Activated CD4-positive, CD25-positive, alpha-beta regulatory T cell treated with anti-CD3 and anti-CD28 coated beads, Interleukin-2, amount 50 U/mL, for 16 hours (primary cell): ENCODE measurements at places on chromosomes 7 and 10.

GRCh38 chr10:11760151-11760550 is 18.0 kb downstream of the ECHDC3 start:
- DNase-seq, result no peak

DNA sequence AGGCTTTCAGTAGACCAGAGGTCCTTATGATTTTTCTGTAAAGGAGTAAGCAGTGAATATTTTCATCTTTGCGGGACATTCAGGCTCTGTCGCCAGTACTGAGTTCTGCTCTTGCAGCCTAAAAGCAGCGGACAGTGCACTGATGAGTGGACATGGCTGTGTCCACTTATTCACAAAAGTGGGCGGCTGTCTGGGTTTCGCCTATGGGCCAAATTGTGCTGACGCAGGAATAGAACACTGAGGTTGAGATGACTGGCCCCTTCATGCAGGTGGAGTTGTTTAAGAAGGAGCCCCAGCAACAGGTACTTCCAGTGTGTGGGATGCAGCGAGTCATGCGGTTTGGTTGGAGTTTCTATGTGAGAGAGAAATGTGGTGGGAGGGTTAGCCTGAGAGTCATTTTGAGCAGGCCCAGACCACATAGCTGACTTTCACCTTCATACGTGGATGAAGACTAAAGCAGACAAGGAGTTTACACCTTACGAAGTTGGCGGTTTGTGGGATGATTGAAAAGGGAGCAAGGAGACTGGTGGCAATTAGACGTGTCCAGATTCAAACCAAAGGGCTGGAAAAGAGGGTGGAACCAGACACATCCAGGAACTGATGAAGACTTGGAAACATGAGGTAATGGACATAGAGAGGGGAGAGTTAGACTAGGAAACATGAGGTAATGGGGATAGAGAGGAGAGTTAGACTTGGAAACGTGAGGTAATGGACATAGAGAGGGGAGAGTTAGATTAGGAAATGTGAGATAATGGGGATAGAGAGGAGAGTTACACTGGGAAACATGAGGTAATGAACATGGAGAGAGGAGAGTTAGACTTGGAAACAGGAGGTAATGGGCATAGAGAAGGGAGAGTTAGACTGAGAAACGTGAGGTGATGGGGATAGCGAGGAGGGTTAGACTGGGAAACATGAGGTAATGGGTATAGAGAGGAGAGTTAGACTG is 38.2 kb downstream of the WDR37 start:
- DNase-seq, result no peak

DNA sequence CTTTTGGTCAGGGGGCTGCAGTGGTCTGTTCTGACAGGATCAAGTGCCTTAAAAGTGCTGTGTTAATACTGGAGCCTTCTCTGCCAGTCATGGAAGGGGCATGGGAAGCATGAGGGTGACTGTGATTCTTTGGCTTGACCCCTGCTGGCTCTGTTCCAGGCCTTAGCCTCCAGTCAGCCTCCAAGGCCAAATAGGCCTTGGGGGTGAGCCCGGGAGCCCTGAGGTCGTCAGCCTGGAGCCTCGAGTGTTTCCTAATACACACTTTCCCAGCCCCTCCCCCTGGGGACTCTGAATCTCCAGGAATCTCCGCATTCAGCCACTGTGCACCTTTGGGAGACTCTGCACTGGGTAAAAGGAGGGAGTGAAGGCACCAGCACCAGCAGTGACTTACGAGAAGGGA is 10.0 kb downstream of the HKDC1 start:
- no peak for DNase-seq

DNA sequence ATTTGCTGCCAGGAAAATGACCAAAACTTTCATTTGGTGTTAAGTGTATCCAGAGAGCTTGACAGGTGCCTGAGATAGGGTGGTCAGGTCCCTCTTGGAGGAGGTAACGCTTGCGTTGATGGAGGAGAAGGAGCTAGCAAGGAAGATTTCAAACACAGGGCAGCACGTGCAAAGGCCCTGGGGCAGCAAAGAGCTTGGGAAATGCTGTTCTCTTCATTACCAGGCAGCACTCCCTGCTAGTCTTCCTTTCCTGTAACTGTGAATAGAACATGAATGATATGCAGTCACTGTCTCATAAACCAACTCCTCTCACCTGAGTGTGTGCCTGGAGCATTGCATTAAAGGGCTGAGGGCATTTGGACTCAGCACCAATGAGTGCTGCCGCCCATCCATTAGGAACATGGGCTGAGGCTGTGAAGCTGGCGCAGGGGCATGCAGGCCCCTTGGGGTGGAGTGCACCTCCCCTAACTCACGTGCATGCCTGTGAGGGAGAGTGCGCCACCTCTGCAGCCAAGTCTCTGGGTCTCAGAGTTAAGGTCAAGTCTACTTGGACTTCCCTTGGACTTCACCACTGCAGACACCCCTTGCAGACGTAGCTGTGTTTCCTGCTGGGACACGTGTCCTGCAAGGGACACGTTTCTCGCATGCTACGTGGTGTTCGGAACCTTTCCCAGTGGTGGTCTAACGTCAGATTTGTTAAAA is 136.8 kb downstream of the PAXIP1 start:
- no peak for DNase-seq

GRCh38 chr7:100190048-100190711 is 12.5 kb downstream of the STAG3 start:
- DNase-seq, result no peak

- no peak for DNase-seq
Observed at GRCh38 chr10:70649526-70649925, 22.8 kb upstream of the ADAMTS14 start.

GRCh38 chr10:13536674-13537366 is 8.0 kb upstream of the BEND7 start:
- no peak for DNase-seq

DNA sequence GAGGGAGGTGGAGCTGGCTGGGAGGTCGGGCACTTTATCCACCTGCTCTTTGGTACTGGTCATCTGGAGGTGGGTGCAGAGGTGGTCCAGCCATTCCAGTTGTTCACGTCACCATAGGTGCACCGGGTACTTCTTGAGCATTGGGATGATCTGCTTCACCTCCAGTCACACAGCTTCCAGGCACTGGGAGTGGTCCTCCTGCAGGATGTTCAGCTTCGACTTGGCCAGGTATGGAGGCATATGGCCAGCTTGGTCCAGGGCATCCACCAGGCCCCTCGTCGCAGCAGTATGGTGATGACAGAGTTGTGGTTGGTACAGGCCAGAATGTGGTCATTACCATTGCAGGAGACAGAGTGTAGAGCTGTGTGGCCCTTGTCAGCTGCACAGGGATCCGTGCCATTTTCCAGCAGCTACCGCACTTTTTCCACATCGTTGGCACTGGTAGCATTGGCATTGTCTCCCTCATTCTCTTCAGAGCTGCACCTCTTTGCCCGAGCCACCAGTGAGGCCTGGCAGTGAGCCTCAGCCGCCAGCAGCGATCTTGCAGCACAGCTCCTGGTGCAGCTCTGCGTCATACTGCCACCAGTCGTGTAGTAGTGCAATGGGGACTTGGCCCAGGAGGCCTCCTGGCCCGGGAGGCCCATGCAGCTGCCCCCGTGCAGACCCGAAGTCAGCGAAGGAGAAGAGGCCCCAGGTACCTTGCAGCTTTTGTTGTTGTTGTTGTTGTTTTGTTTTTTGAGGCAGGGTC is 150.9 kb downstream of the ZNF22 start:
- DNase-seq, result no peak

- no peak for DNase-seq
Observed at GRCh38 chr7:135759532-135759931, 10.9 kb upstream of the FAM180A start.

GRCh38 chr7:4025210-4025609 is 656.9 kb upstream of the FOXK1 start:
- no peak for DNase-seq

DNA sequence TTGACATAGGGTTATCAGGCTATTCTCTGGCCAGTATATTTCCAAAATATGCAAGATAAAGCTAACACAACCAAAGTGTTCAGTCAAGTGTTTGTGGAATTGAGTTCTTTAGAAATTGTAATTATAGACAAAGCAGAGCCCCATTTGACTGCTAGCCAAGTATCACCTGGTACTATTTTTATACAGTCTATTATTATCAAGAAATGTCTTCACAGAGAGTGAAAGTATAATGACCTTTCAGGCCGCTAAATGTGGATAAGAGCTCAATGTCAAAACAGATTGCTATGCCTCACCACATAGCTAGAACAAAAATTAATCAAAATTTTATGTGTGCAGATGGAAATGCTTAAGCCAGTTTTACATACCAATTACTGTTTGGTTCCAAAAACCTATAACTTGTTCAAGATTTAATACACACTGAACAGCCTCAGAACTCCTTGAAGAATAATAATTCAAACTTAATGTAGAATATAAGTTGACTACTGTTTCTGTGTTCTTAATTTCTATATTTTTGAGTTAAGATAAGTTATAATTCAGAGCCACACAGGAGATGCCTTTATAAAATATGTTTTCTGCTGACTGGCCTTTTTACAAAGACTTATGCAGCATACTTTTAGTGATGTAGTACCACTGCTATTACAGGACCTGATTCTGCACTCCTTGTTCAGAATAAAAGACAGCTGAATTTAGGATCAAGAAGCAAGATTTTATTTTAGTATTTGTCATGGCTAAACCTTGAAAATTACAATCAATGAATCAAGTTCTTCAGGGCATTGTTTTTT is 31.0 kb downstream of the PRPS1L1 start:
- DNase-seq, result no peak
